ENCODE measurements at places on chromosomes 4 and X.

DNA sequence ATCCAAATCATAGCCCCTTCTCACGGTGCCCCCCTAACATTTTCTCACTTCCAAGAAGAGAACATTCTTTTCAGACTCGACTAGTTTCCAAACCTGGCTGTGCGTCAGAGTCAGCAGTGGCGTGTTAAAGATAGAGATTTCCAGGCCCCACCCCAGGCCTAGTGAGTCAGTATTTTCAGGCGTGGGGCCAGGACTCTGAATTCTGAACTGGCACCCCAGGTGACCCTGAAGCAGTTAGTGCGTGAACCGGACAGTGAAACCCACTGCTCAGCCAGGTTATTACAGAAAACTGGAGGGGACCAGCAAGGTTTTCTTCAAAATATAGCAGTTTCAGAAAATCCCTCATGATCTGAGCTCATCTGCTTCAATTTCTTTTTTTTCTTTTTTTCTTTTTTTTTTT lies 35.0 kb upstream of the BCOR start:
- no peak for DNase-seq

DNA sequence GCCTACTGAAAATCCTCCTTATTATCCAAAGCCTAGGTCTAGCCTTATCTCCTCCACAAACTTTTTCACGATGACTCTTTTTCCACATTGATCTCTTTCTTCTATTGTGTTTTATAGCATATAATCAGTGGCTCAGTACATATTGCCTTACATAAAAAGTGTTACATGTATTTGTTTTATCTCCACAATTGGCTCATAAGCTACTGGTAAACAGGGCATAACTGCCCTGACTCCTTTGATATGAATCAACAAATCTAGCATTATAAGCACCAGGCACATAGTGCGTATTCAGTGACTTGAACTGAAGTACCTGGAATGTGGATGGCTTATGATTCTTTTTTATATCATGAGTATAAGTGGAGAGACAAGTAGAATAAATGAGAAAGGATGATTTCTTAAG lies 206.8 kb downstream of the TEX13A start:
- DNase-seq, result no peak

- no peak for DNase-seq
Measured at GRCh38 chr4:139986689-139987501, 167.1 kb downstream of the MAML3 start.

DNA sequence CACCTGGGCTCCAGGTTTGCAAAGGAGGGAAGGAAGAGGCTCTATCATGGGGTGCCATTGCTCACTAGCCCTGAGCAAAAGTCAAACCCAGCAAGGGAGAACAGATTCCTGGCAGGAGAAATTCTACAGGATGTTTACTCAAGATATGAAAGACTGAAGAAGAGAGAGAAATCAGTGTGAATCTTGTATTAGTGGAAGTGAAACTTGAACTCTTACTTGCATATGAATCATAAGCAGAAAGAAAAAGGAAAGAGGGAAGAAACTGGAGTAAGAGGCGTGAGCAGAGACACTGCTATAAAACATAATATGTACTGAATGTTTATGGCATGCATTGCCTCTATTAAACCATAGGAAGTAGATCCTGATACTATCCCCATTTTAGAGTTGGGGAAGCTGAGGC lies 60.9 kb downstream of the C4orf46 start:
- no peak for DNase-seq

- DNase-seq, result no peak
Measured at GRCh38 chr4:24840362-24840761, 45.0 kb downstream of the SOD3 start.

DNA sequence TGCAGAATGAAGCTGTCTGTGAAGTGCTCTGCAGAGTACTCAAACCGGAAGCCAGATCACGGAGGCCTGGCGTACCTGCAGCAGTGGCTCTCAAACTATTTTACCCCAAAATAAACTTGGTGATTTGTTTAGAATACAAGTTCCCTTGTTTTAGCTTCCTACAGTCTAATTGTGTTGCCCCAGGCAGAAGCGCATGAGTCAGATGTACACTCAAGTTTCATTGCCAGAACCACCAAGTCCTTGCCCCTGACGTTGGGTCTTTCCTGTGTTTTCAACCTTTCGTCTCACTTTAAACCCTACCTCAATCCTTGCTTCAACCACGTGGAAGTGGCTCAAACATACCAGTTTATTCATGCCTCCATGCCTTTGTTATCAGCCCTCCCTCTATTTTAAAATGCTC lies 66.2 kb upstream of the SLC7A11 start:
- DNase-seq, result no peak

GRCh38 chrX:130896026-130896425 lies 7.0 kb downstream of the ENOX2 start:
- no peak for DNase-seq

DNA sequence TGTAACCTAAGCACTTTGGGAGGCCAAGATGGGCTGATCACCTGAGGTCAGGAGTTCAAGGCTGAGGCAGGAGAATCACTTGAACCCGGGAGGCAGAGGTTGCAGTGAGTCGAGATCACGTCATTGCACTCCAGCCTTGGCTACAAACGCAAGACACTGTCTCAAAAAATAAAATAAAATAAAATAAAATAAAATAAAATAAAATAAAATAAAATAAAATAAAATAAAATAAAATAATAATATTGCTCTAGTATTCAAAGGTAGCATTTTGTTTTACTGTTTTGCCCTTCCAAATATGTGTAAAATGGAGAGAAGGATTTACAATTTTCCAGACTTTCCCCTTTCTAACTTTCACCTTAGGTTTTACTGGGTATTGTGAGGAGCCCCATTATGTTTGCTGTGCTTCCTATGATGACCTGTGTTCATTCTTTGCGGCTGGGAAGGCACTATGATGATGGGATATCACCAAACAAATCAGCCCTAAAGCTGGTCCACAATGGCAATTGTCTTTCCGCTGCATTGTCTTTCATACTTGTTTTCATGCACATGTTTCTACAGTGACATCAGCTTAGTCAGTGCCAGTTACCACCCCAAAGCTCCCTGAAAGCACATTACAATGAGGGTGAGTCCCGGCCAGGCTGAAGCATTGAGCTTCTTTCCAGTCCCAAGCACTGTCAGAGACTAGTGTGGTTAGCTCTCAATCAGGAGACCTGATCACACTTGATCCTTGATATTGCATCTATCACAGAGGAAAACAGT lies 50.8 kb downstream of the DTHD1 start:
- DNase-seq, result no peak

GRCh38 chrX:41720125-41720779 lies 3.7 kb upstream of the GPR82 start:
- DNase-seq, result no peak

DNA sequence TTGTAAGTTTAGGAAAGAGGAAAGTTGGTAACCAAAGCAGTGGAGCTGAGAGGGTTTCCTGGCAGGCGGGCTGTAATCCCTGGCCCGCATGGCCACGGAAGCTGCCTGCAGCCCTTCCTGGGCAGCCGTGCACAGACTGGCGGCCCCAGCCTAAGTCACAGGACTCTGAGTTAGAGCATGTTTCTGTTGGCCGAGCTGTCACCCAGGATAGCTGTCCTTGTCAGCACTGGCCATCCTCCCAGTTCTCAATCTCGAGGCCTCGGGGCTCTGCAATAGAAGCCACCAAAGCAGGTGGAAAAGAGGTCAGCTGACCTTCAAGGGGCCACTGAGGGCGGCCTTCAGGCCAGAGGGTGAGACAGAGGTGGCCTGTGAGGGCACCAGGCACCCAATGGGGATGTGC lies 20.5 kb downstream of the PNMA6E start:
- DNase-seq, result no peak

DNA sequence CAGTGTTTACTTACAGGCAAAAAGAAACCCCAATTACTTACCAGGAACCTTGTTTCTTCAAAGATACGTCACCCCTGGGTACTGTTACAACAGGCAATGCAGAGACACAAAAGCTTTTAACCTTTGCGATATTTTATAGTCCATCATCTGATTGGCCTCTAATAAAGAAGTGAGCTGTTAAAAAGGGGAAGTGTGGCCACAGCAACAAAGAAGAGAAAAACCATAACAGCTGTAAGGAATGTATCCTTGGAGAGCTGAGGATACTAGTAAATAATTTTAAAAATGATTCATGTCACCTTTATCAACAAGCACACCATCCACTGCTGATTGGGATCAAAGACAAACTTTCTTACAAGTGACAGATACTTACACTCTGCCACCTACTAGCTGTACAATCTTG lies 14.1 kb downstream of the GABRA4 start:
- no peak for DNase-seq

- DNase-seq, result no peak
Measured at GRCh38 chrX:131763674-131764073, 219.8 kb downstream of the OR13H1 start.

- DNase-seq, result no peak
Measured at GRCh38 chr4:140187316-140187695, 33.3 kb upstream of the MAML3 start.

DNA sequence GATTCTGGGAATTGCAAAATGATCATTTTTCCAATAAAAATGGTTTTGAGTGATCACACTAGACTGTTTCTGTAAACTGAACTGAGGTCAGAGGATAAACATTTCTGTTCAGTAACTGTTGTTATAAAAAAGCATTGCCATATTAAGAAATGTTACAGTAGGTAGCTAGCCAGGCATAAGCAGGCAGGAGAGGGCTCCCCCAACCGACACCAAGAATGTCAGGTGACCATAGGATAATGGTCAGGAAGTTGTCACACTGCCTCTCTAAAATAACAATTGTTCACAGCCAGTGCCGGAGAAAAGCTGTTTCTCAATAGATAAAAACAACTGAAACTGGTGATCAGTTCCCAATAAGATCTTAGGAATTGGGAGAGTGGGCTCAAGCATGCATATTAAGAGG lies 306.2 kb upstream of the SLIT2 start:
- DNase-seq, result no peak

GRCh38 chr4:88003261-88003660 lies 4.2 kb upstream of the PKD2 start:
- no peak for DNase-seq

GRCh38 chrX:47846040-47846439 lies 9.3 kb downstream of the ZNF81 start:
- DNase-seq, result no peak

DNA sequence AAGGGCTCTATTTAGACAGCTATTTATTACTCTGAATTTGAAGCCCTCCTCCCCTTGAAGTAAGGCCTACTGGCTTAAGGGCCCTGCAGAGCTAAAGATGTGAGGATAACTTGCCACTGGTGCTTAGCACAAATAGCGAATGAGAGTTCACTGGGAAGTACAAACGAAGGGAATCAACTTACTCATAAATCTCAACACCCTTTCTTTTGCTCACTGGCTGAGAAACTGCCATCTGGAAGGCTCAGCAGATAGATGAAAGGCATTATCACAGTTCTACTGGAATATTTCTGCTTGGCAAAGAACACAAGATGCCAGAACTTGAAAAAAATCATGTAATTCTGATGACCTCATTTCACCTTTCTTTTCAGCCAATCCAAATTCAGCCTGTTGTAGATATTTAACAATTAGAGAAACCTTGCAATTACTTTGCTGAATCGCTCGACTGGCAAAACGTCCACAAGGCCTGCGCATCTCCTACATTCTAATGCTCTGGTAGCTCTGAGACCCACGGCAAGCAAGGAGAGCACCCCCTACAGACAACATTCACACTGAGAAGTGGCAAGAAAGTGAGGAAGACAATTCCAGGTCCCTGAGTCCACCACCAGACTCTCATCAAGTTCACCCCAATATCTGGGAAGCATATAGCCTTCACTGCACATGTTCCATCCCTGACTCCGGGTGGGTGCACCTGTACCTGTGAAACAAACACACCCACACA lies 27.5 kb downstream of the TSPAN5 start:
- no peak for DNase-seq

GRCh38 chr4:88227734-88228133 lies 56.6 kb downstream of the PPM1K start:
- DNase-seq, result no peak

DNA sequence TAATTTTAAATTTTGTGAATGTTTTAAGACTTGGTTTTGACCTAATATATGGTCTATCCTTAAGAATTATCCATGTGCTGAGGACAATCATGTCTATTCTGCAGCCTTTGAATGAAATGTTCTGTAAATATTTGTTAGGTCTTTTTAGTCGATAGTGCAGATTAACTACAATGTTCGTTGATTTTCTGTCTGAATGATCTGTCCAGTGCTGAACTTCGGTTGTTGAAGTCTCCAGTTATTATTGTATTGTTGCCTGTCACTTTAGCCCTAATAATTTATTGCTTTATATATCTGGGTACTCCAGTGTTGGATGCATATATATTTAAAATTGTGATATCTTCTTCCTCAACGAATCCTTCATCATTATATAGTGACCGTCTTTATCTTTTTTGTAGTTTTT lies 218.3 kb upstream of the ZC4H2 start:
- DNase-seq, result no peak

- no peak for DNase-seq
Measured at GRCh38 chr4:7128644-7129043, 60.8 kb upstream of the GRPEL1 start.

DNA sequence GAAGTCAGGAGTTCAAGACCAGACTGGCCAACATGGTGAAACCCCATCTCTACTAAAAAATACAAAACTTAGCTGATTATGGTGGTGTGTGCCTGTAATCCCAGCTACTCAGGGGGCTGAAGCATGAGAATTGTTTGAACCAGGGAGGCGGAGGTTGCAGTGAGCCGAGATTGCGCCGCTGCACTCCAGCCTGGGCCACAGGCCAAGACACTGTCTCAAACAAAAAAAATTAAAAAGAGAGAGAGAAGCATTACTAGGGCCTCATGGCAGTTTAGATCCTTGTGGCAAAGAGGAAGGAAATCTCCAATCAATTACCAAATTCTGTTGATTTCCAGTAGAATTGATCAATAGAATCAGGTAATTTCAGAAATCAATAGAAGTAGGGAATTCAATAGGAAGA lies 16.8 kb upstream of the SLC34A2 start:
- no peak for DNase-seq

GRCh38 chr4:119189638-119190037 lies 22.9 kb upstream of the USP53 start:
- DNase-seq, result no peak

GRCh38 chr4:107317611-107318010 lies 281.5 kb upstream of the DKK2 start:
- DNase-seq, result no peak

DNA sequence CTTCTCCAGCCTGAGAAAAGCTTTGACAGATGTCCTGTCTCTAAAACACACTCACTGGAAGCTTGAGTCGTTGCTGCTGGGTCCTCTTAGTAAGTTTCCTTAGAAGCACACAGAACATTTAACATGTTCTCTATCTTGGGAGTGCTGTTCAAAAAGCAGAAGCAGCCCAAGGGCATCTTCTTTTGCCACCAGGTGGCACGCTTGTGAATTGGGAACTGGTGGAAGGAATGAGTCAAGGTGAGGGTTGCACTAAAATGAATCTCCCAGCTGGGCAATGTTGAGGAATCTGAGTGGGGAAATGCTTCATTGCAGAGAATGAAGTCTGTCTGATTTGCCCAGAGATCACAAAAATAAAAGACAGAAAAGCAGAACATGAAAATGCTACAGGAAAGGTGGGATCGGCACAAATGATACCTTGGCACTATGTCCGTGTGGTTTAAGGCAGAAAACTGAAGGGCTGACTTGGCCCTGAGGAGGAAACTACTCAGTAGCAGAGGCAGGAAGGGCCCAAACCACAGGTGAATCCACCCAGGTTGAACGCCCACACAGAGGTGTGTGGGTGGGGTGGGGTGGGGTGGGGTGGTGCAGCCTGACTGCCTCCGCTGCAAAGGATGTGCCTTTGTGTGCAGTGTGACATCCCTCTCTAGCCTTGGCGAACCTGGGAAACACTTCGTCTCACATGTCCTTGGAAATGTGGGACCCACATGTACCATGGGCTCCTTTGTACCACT lies 26.0 kb downstream of the KIT start:
- DNase-seq, result no peak

All from neuronal stem cell (in vitro differentiated cells).